Kidney glomerular epithelial cell (primary cell): ENCODE measurements at places on chromosomes 12 and 14.

DNA sequence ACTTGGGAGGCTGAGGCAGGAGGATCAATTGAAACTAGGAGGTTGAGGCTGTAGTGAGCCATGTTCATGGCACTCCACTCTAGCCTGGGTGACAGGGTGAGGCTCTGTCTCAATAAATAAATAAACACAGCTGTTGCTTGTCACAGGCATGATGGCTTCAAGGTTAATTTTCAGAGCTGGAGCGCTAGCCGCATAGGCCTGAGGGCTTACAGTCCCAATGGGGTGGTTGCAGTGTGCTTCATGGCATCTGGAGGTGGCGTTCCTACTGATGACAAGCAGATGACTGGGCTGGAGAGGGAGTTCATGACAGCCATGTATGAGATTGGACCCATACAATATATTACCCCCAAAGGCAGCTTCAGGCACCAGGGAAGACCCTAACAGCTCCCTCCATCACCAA is 1.6 kb upstream of the FMNL3 start:
- no peak for DNase-seq

GRCh38 chr12:52524241-52524897 is 4.2 kb upstream of the KRT5 start:
- no peak for DNase-seq

GRCh38 chr14:52351233-52352060 is 37.3 kb downstream of the PTGER2 start:
- peak; percentile 56 for DNase-seq

GRCh38 chr14:34766606-34767005 is 52.2 kb upstream of the CFL2 start:
- no peak for DNase-seq

GRCh38 chr12:906062-906585 is 43.4 kb downstream of the RAD52 start:
- DNase-seq = no peak

- no peak for DNase-seq
Observed at GRCh38 chr14:45078323-45078722, 5.6 kb upstream of the PRPF39 start.
